Kidney epithelial cell (primary cell): ENCODE measurements at places on chromosomes 4 and X.

DNA sequence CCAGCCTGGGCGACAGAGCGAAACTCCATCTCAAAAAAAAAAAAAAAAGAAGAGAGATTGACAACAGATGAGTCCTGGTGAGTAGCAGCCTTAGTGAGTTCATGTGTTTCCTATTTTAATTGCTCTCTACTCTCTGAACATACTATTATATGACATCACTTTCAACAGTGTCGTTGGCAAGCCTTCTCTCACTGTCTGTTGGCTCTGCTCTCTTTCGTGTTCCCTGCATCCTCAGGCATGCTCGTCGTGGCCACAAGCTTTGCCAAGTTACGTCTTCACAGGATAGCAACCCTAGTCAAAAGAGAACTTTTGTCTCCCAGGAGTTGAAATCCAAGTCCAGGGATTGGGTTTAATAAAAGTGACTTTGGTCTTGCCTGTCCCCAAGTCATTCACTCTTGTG lies 117.1 kb upstream of the EGFL6 start:
- no peak for DNase-seq

GRCh38 chr4:129604632-129605255 lies 508.8 kb downstream of the C4orf33 start:
- DNase-seq = no peak

DNA sequence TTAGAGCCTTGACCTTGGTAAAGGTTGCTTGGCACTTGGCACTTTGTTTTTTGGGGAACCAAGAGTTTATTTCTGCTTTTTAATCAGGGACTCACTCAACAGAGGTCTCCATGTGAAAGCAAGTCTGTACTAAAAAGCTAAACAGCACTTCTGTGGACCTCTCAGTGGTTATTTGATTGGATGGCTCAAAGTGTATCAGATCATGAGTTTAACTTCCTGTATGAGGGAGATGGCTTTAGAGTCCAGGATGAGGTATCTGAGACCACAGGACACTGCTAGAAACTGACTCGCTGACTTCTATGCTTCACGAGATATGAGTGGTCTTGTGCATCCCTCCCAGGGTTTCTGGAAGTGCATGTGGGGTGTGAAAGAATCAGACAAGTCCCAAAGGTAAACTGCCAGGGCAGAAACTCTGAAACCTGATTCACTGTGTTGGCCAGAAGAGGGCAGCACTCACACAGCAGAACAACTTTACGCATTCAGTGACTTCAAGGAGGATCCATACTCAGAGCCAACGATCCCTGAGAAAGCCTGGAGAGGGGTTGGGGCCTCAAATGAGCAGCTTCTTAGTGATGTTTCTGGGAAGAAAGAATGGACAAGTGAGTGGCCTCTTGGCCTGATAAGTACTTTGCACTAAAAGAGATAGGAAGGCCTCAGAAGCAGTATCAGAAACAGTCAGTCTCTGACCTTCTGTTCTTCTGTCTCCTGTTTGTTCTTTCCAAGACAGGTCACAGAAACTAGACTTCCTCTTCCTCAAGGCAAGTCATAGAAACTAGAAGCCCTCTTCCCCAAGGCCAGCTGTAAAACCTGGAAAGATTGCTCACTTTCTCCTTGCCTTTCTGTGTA lies 220.3 kb upstream of the CXCL13 start:
- no peak for DNase-seq

DNA sequence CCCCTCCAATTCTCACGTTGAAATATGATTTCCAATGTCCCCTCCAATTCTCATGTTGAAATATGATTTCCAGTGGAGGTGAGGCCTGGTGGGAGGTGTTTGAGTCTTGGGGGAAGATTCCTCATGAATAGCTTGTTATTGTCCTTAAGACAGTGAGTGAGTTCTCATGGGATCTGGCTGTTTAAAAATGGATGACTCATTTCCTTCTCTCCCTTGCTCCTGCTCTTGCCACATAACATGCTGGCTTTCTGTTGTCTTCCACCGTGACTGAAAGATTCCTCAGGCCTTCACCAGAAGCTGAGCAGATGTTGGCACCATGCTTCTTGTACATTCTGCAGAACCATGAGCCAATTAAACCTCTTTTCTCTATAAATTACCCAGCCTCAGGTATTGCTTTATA lies 346.8 kb upstream of the TECRL start:
- no peak for DNase-seq

DNA sequence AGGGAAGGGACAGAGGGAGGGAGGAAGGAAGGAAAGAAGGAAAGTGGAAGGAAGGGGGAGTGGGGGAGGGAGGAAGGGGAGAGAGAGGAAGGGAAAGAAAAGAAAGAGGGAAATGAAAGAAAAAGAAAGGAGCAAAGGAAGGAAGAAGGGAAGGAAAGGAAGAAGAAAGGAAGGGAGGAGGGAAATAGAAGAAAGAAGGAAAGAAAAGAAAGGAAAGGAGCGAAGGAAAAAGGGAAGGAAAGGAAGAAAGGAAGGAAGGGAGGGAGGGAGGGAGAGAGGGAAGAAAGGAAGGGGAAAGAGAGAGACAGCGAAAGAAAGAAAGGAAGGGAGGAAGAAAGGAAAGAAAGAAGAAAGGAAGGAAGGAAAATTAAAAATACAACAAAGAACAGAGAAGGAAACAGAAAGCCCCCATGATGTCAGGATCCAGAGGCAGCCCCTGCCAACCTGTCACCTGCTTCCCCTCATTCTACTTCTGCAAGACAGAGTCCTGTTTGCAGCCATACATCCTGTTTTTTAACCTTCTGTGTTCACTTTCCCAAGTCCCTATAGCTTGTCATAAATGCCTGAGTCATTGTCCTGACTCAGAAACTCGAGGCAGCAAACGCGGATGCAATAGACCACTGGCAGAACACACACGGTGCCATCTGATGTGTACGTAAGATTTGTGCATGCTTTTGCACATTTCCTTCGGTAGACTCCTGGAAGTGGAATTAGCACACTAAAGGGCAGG lies 77.0 kb upstream of the C4orf50 start:
- DNase-seq = peak; percentile 4

DNA sequence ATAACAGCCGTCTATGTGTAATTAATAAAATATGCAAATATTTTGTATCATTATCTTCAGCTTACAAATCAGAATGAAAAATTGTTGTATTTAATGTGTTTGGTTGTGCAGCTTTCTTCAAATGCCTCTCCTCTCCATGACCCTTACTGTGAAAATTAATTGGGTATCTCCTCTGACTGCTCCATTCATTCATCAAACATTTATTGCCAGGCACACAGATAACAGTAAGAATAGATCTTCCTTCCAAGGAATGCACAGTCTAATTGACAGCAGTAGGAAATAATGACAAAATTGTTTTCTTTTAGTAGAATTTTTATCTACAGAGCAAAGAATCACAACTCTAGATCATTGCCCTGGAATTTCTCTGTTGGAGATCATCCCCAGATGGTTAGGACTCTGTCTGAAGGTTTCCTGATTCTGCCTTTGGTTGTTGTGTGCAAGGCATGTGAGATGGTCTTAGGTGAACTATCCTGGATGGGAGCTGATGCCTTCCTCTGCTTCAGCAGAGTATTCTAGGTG lies 395.0 kb upstream of the FAT1 start:
- DNase-seq = no peak

DNA sequence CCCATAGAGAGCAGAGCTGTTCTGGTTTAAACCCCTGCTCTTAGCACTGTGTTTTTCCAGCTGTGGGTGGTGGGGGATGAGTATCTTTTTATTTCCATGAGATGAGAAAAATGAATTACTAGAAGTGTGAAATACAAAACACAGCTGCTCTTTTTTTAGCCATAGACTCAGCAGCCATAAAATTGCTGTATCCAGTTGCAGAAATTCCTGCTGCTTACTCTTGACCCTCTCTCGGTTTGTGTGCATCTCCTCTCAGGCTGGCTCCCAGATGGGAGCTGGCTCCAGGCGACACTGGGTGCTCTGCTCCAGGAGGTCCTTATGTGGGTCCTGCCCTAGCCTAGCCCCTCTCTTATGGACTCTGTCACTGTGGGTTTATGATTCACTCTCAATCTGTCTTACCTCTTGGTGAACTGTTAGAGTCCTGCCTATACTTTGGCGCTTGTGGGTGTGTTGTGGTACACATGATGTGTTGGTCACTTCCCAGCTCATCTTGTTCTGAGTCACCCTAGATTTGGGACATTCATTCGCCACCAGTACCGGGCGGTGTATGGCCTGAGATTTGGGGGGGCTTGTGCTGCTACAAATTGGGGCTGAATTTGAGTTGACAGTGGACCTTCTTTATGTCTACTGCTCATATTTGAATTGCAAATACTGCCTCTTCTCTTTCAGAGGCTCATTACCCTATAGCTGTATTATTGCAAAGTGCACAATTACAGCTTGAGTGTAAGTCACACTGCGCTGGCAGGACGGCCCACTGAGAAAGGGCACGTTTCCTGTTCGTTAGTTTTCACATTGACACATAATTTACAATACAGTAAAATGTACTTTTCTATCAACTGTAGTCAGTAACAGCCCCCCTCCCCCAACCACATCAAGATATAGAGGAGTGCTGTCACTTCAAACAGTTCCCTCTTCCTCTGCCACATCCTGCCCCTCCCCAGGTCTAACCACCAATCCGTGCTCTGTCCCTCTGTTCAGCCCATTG lies 46.9 kb upstream of the MSANTD1 start:
- peak; percentile 5 for DNase-seq

DNA sequence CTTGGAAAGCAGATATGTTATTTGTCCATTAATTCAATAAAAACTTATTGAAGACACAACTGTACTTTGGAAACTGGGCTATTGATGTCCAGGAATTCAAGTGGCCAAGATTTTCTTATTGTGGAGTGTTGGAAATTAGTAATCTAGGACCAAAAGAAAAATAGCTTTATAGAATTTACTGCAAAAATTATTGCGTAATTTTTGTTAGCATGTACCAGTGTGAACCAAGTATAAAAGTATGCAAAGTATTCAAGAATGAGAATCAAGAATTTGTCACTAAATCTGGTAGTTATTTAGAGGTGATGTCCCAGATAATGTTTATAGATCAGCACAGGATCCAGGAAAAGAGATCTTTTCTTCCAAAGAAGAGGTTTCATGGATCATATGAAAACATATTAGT lies 468.9 kb upstream of the CTSO start:
- DNase-seq = no peak

DNA sequence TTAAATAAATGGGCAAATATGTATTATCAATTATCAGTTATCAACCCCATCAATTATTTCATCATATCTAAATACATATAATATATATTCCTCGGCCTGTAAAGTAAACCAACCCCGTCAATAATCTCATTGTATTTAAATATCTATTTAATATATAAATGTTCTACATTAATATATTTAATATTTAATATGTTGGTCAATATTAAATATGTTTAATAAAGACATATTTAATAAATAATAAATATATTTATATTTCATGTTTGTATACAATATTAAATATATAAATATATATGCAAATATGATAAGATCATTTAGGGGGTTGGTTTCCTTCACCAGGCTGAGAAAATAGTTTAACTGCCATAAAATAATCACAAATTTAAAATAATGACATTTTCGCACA lies 6.4 kb upstream of the TMEM144 start:
- DNase-seq = no peak

- no peak for DNase-seq
Measured at GRCh38 chrX:134244043-134244442, 7.1 kb downstream of the CCDC160 start.

- DNase-seq = no peak
Measured at GRCh38 chr4:183099537-183100297, 660 bp downstream of the WWC2 start.
